ENCODE measurements at places on chromosomes 7 and 10. TPM values are rescaled to one million over a fixed set of nuclear protein-coding genes. Genes with fewer than 3 reads are reported as not detected.

- no peak for DNase-seq
Observed at GRCh38 chr7:155338632-155339320, 41.1 kb downstream of the INSIG1 start.

- no peak for DNase-seq
Observed at GRCh38 chr7:14606101-14606500, 296.4 kb downstream of the DGKB start.

DNA sequence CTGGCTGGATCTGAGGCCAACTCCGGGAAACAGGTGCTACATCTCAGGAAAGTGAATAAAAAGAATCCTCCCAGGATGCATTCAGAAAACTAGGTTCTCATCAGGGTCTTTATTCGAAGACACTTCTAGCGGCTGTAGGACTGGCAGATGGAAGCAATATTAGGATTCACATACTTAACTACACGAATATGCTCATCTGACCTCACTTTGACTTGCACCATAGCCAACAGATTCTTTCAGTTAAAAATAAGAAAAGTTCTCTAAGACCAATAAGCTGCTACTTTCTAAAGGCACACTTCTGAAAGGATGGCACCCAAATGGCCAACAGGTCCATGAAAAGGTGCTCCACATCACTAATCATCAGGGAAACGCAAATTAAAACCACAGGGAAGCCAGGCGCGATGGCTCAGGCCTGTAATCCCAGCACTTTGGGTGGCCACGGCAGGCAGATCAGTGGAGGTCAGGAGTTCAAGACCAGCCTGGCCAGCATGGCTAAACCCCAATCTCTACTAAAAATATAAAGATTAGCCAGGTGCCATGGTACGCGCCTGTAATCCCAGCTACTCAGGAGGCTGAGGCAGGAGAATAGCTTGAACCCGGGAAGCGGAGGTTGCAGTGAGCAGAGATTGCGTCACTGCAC lies 258.0 kb downstream of the ZMYND11 start:
- no peak for DNase-seq

VENTX gene
- 2.5 TPM for total RNA-seq

- no peak for DNase-seq
Observed at GRCh38 chr10:48383393-48383792, 76.9 kb downstream of the MAPK8 start.

CHAT gene
- total RNA-seq: 0.17 TPM

- peak; percentile 24 for DNase-seq
Observed at GRCh38 chr10:26445411-26446031, 7.4 kb downstream of the APBB1IP start.

DNA sequence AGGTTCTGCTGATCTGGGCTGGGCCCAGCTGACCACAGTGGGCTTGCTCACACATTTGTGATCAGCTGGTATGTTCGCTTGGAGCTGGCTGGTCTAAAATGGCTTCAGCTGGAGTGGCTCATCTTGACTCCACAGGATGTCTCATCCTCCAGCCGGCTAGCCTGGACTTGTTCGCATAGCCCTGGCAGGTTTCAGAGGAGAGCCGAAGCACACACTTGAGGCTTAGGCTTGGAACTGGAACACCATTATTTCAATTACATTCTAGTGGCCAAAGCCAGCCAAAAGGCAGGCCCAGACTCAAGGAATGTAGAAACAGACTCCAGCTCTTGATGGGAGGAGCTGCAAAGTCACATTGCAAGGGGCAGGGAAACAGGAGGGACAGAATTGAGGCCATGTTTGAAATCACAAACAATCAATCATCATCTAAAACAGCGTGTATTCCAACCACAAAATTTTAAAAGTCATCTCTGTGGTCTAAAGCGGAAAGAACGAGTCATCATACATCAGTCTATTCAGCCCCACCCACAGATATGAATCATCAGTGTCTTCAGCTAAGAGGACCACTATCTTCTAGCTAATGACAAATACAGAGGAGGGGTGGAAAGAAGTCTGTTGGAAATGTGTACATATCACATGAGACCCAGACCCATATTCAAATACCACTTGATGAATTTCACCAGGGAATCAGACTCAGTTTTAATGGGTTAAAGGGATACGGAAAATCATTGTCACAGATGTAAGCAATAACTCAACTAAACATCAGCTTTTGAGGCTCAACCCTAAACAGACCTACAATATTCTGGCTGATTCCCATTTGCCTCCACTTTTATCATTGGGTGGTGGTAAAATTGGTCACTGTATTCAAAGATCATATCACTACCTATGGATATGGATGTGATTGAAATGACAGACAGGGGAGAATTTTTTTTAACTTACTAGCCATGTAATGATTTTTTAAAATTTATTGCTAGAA lies 139.0 kb upstream of the MKLN1 start:
- no peak for DNase-seq

CACUL1 gene
- total RNA-seq: 32.8 TPM

SPAM1 gene
- not detected for total RNA-seq

GRCh38 chr7:5690931-5691473 lies 90.5 kb downstream of the RNF216 start:
- DNase-seq: no peak

TMEM196 gene
- total RNA-seq: not detected

- no peak for DNase-seq
Observed at GRCh38 chr10:96188421-96188820, 58.3 kb downstream of the ZNF518A start.

GRCh38 chr7:94525923-94526322 lies 16.3 kb downstream of the CASD1 start:
- DNase-seq: no peak

DNA sequence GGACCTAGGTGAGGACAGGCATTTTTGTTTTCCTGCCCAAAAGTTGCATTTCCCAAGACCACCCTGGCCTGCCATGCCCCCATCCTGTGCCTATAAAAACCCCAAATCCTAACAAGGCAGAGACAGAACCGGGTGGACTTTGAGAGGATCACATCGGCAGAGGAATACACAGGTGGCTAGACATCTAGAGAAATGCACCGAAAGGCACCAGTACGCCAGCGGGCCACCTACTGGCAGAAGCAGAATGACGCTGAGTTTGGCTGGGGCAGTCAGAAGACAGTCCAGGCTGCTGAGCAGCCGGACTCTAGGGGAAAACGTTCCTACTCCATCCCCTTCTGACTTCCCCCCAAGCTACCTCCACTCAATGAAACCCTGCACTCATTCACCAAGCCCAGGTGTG lies 2.8 kb downstream of the AKR1C4 start:
- no peak for DNase-seq

- DNase-seq: no peak
Observed at GRCh38 chr7:92749327-92749755, 87.0 kb downstream of the CDK6 start.

DNA sequence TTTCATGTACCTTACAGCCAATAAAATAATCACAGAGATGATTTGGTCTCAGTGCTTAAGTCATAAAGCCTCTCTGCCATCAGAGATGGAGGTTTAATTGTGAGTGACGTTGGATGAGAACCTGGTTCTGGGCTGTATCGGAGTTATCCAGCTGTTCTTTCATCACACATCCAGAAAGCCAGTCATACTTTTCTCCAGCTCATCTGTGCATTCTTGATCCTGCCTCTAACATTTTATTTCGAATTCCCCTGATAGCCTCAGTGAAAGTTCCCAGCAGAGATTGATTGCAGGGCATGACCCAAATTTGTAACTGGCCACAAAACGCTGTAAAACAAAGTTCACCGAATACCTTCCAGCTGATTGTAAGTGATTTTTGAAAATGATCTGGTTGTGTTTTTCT lies 212.6 kb upstream of the HABP2 start:
- DNase-seq: no peak

DNA sequence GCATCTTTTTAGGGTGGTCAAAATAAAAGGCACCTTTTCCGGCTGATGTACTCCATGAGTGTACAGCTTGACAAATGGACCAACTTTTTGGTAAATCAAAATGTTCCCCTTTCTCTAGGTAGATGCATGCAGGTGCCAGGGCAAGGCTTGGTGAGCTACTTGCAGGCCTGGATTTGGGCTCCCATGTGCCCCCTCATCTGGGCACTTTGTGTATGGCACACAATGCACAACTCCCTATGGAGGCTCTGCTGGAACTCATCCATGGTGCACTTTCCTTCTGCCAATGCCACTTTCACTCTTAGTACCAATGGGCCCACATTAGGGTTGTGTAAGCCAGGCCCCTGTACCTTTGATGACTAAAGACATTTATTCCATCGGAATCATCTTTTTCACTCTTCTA lies 300.8 kb downstream of the SDHAF3 start:
- DNase-seq: no peak

SPDYE5 gene
- not detected for total RNA-seq

DNA sequence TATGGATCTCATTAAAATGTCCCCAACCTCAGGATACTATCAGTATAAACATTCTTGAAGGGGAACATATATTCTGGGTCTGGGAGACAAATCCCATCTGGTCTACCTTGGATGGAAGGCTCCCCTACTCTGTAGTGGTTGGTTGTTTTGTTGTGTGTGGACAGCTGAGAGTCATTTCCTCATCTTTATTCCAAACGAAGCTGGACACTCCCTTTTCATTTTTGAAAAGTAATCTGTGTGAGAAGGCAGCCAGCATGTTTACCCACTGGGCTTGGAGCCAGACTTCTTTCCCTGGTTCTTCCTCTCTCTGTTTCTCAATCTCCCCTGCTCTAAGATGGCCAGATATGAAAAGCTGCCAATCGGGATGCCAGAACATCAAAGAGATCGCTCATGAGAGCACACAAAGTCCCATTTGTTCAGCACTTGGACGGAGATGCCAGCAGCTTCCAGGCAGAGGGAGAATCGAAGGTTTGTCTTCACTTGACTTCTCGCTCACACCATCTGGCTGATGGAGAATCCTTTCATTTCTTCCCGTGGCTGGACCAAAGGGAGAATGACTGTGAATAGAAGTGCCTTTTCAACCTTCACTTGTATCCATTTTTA lies 108.1 kb upstream of the AGR3 start:
- no peak for DNase-seq

SUN3 gene
- total RNA-seq: not detected

DNA sequence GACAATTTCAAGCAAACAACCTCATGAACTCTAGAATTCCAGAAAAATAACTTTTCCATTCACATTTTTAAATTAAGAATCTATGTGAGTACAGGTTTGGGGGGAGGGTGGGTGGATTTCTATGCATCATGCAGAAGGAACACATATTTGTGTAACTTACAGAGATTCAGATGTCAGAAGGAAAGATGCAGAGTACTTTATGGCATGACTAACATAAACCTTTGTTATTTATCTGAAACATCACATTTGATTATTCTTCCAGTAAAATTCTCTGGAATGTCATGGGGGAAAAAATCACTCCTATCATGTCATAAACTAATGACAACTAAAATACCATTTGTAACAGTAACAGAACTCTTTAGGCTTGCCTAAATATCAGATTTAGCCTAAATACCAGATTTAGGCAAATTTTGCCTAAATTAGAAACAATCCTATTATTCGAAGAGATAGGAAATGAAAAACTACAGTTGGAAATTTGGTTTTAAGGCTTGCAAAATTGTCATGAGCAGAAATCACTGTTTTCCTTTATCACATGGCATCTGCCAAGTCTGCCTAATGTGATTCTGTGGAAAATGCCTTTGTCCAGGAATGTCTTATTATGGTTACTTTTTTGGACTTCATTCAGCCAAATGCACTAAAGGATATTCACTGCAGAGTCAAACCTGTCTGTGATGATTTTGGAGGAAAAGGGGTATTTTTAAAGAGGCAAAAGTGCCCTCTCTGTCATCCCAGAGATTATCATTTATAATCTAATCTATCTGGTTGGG lies 527.7 kb upstream of the CELF2 start:
- no peak for DNase-seq

SFTPA2 gene
- total RNA-seq: 7.5 TPM

DNA sequence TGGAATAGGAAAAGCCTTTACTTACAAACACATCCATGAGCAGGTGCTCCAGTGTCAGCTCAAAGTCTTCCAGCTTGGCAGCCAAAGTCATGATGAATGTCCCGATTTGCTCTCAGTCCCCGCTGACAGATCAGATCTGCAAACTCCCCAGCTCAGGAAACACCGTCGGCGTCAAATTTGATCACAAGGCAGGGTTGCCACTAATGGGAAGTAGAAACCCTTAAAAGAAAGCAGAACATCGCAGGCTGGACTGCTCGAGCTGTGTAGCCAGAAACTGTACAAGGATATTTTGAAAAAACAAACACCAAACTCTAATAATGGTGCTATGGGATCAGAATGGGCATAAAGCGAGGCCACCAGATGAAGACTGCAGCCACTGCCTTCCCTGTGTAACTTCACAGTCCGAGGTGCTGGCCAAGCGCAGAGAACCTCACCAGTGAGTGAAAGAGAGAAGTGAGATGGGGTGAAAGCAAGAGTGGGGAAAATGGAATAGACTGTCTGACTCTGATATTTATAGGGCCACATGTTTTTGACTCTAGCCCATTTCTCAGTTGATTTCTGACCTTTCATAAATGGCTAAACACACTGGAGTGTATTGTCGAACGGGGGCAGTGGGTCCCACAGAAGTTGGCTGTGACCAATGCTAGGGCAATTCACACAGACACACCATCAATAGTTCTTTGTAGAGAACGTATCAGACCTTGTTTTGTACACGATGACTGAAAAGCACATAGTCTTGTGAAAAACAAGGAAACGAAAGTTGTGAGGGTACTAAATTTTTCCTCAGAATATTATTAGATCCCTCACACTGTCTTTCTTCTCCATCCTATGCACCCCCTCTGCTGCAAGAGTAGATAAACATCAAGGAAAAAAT lies 306.2 kb downstream of the FRMD4A start:
- DNase-seq: no peak

- no peak for DNase-seq
Observed at GRCh38 chr7:128174386-128174785, 66.7 kb upstream of the LEP start.

- DNase-seq: no peak
Observed at GRCh38 chr7:8065356-8065813, 96.8 kb downstream of the GLCCI1 start.

DNA sequence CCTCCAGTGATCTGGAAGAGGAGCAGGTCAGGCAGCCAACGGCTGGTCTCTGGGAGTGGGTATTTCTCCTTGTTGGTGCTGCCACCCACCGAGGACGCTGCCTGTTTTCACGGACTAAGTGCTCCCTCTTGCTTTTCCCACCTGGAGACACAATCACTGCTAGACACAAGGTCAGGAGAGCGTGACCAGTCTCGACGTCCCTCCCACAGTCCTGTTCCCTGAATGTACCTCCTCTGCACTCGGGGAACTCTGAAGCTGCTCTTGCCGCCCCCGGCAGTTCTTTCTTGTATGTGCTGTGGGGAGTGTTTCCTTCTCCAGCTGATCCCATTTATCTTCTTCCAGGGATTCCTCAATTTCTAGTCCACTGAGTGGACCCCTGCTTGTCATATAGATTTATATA lies 89.4 kb downstream of the CYTH3 start:
- DNase-seq: no peak

- no peak for DNase-seq
Observed at GRCh38 chr7:29956487-29956836, 33.1 kb downstream of the SCRN1 start.

PALD1 gene
- total RNA-seq: 19.1 TPM

DNA sequence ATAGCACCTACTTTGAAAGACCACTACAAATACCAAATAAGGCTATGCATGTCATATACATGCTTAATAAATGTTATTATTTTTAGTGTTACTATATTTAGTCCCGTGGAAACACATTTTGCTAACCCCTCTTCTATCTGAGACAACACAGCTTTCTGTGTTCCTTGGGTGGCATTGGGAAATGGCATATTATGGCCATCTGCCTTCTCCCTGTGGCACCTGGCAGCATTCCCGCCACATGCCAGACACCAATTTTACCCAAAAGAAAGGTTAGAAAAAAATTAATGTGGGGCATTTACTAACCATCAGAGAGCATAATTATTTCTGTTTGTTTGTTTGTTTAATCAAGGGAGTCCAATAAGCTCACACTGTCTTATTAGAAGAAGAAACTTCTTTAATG lies 168.6 kb upstream of the ETV1 start:
- DNase-seq: no peak

ZCCHC24 gene
- total RNA-seq: 118 TPM

Data from esophagus muscularis mucosa (tissue), 4 donors.